HuH-7.5 (cell line): ENCODE measurements at places on chromosomes 1 and 21.

GRCh38 chr1:119008483-119009311 is 20.6 kb upstream of the TBX15 start:
- DNase-seq = peak; percentile 61

- DNase-seq = peak; percentile 80
These were observed 6.5 kb upstream of the MFAP2 start for GRCh38 chr1:16986962-16987361.

DNA sequence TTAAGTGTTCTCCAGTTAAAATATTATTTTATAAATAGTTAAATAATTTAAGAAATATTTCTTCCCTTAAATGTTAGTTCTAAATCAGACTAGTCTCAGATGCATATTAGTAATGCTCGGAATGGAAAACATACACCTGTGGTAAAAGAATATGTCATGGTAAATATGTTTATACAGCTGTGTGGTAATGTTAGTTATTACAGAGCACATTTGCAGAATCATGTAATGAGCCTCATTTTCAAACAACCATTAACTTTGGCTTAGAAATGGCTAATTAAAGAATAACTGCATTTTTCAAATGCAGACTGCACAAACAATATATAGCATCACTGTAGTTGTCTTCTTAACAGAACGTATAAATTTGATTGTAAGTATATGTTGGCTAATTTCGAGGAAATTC is 90.3 kb downstream of the DISP1 start:
- DNase-seq = no peak

GRCh38 chr1:244545511-244545910 is 84.4 kb downstream of the CATSPERE start:
- no peak for DNase-seq

GRCh38 chr1:210850556-210850955 is 283.4 kb downstream of the KCNH1 start:
- no peak for DNase-seq
